ENCODE measurements at places on chromosomes 7 and 10.

- DNase-seq, result no peak
These were observed 25.3 kb downstream of the CHCHD3 start for GRCh38 chr7:133056370-133057238.

DNA sequence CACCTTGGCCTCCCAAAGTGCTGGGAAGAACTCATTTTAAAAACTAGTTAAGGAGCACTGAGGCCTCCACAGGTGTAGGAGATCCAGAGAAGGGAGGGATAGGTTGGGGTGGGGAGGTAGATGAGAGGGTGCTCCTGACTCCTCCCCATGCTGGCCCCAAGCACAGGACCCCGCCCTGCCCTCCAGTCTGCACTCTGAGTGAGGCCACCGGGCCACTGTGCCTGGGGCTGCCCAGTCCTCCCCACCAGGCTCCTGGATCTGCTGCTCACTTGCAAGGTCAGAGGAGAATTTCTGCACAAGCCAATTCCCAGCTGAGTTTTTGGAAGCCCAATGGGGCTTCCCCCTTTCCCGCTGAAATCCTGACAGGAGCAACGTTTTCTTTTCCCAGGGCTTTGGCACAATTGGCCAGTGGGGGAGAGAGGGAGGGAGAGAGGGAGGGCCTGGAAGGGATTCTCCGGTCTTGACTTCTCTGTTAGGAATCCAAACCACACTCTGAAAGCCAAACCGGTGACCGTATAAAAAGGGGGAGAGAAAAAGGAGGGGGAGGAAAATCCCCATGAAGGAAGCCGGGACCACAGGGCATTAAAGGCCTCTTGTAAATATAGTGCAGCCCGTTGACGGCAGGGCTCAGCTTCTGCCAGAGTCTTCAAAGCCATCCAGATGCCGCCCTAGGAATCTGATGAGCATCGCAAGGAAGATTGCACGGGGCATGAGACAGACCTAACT is 116.2 kb downstream of the SH3PXD2A start:
- DNase-seq, result peak; percentile 71

DNA sequence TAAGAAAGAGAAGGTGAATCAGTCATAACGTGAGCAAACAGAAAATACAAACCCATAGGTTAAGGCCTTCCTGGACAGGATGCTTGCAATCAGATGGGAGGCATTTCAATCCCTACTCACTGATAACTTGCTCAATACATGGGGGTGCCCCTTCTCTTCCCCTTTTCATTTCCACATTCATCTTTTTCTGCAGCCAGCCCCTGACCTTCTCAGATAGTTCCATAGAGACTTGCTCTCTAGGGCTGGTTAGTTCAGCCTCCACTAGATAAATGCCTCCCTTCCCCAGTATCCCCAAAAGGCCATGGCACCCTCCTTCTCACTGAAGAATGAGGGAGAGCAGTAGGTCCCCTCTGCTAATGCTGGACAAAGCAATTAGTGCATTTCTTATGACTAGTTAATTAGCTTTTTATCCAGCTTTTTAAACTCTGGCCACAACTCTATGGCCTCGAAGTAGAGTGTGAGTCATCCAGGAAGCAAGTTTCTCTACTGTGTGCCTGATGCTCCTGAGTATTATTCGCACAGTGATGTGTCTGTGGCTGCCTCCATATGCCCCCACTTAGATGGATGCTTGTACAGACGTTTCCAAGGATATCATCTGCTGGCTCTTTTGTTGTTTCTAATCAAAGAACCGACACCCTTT is 12.7 kb downstream of the CHN2 start:
- DNase-seq, result no peak

GRCh38 chr7:14321947-14322346 is 332.5 kb upstream of the ETV1 start:
- no peak for DNase-seq

GRCh38 chr7:112938863-112939573 is 147.6 kb downstream of the GPR85 start:
- peak; percentile 69 for DNase-seq

DNA sequence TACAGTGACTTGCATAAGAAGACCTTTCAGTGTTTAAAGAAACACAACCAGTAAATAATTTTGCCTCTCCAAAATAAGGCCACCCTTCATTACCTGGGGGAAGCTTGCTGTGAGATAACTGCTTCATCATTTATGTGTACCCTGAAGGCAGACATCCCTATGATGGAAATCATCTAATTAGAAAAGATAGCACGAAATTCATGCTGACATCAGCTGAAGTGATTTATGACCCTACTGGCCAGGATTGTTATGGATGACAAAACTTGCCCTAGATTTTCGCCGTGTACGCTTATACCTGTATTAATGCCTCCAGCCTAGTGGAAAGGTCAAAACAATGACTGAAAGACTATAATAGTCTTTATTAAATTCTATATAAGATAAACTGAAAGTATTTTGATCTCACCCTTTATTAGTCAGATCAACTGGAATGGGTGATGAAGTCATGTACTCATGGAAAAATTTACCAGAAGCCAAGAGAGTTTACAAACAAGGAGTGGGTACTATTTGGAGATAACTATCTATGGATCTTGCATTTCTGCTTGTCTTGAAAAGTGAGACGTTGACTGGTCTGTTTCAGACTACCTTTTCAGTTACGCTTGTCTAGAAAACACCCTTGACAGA is 114.2 kb downstream of the PPP1R3A start:
- no peak for DNase-seq

DNA sequence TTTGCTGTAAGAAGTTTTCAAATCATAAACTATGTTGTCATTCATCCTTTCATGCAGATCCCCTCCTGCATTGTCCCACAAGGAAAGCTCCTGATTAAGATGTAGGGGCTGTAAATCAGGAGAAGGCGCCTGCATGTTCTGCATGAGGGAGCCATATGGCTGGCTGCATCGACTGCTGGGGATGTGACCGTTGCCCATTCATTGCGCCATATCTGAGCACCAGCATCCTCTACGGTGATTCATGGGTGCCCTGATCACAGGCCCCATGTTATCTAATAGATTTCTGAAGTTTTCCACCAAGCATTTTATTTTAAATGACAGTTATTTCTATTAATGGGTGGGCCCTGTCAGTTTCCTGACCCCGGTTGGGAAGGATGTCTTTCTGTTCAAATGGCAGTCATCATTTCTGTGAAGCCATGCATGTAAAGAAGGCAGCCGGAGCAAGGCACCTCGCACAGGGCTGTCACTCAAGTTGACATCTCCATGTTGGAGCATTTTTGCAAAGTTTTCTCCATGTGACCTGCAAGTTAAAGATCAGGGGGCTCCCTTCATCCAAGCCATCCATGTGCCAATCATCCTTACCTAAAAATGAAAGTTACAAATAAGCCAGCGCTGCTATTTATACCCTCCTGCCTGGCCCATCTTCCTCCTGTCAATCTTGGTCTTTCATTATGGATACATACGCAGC is 128.8 kb downstream of the TEX36 start:
- DNase-seq, result no peak

DNA sequence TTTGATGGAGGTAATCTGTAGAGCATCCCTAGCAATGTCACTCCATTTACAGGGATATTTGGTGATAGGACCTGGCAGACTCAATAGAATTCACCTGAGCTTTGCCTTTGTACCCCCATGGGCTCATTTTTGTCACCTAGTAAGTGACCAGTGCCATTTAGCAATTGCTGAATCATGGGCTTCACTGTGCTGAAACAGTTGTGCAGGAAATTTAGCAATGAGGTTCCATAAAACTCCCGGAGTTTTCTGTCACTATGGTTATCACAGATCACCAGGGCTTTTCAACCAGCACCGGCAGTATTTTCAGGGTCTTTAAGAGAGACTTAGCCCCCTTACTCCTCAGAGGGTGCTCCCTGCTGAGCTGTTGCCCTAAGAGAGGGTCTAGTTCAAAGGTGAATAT is 40.2 kb downstream of the FAS start:
- DNase-seq, result no peak

DNA sequence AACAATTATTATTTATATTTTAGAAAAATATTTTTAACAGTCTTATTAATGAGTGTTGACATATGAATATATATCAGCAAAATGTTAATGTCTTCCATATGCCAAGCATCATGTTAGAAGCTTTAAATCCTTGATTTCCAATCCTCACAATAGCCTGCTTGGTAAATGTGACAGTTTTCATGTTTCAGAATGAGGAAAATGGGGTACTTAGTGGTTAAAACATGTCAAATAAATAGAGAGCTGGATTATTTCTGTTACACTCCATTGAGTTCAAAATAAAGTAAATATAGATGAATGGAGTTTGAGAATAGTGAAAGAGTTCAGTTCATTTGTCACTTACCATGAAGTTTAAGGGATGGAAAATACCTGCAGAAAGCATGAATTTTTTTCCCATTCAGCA is 377.4 kb downstream of the MALRD1 start:
- DNase-seq, result no peak

GRCh38 chr7:35261041-35261440 is 7.1 kb upstream of the TBX20 start:
- DNase-seq, result no peak

- no peak for DNase-seq
These were observed 37.6 kb downstream of the PLXDC2 start for GRCh38 chr10:19853831-19854230.

- no peak for DNase-seq
These were observed 294.3 kb upstream of the KIAA1217 start for GRCh38 chr10:23914641-23915040.

Measured in renal pelvis (tissue), 12 donors.